Aorta (tissue), 5 donors: ENCODE measurements at places on chromosomes 6 and 20. TPM values are rescaled to one million over a fixed set of nuclear protein-coding genes. Genes with fewer than 3 reads are reported as not detected.

SLC22A2 gene
- 1.1 TPM for total RNA-seq

- H3K4me3 ChIP-seq: no peak overlapping the region
- H3K4me1 ChIP-seq: peaks cover 5% of the 10 kb centered on the region
- H3K27ac ChIP-seq: peak overlapping the region; percentile 10
- no peaks in the 10 kb centered on the region for H3K36me3 ChIP-seq
- DNase-seq: no peak
- no peaks in the 10 kb centered on the region for H3K27me3 ChIP-seq
Measured at GRCh38 chr6:145875496-145876211, 61.1 kb upstream of the FBXO30 start.

- peaks cover 6% of the 10 kb centered on the region for H3K4me1 ChIP-seq
- H3K27ac ChIP-seq: peak overlapping the region; percentile 73
- no peaks in the 10 kb centered on the region for H3K27me3 ChIP-seq
- no peak for DNase-seq
- no peaks in the 10 kb centered on the region for H3K36me3 ChIP-seq
- no peak overlapping the region for H3K4me3 ChIP-seq
Measured at GRCh38 chr6:53287336-53288225, 61.2 kb downstream of the ELOVL5 start.

GRCh38 chr6:12203001-12203400 lies 87.2 kb upstream of the EDN1 start:
- H3K4me3 ChIP-seq: no peak overlapping the region
- H3K27ac ChIP-seq: peak overlapping the region; percentile 84
- no peaks in the 10 kb centered on the region for H3K4me1 ChIP-seq

GRCh38 chr20:50958615-50959542 lies at the start of gene MOCS3:
TSS of gene MOCS3 (plus strand) at chr20:50958818. CDS start at chr20:50958843, 25 bp downstream.
- no peaks in the 10 kb centered on the region for H3K4me1 ChIP-seq
- no peaks in the 10 kb centered on the region for H3K36me3 ChIP-seq
- H3K4me3 ChIP-seq: peak within 1 kb of the TSS; percentile 88
- H3K27me3 ChIP-seq: no peaks in the 10 kb centered on the region
- peak; percentile 90 for DNase-seq
- peak within 1 kb of the TSS; percentile 43 for H3K27ac ChIP-seq

DNA sequence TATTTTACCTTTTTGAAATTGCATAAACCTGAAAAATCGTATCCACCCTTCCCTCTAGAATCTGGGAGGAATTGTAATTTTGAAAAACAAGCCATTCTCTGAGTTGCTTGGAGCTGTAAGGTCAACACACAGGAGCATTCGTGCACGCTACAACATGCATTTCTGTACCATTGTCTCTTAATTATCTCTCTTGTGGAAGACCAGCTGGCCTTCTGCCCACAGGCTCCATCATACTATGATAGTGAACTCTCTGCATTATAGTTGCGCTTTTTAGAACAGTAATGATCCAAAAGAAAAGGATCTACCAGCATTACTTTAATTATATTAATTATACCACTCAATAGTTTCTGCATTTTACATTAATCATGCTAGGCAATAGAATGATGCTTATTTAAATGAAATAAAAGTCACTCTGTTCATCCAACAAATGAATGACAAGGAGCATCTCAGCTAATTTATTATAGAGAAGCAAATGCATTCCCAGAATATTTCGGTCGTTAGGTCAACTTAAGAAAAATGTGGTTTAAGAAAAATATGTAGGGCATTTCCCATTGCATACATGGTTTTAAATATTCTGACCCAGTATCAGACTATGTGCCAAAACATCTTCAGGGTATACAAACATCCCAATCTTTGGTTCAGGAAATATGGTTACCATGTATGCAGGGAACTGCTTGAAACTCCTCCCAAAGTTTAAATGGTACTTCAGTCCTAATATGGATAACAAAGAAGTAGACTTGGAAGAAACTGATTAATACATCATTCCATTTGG lies 263.5 kb downstream of the TFAP2A start:
- no peak overlapping the region for H3K4me3 ChIP-seq
- H3K4me1 ChIP-seq: no peaks in the 10 kb centered on the region
- H3K27me3 ChIP-seq: no peaks in the 10 kb centered on the region
- H3K27ac ChIP-seq: no peak overlapping the region
- no peaks in the 10 kb centered on the region for H3K36me3 ChIP-seq
- DNase-seq: no peak
